Cerebellum (tissue), 4 donors: ENCODE measurements at places on chromosomes 4 and X. TPM values are rescaled to one million over a fixed set of nuclear protein-coding genes. Genes with fewer than 3 reads are reported as not detected.

- DNase-seq, result no peak
Observed at GRCh38 chrX:40952855-40953254, 132.4 kb upstream of the USP9X start.

GRCh38 chr4:33134366-33134765, 2414.2 kb downstream of the PCDH7 start:
- no peak for DNase-seq

- DNase-seq, result no peak
Observed at GRCh38 chr4:128285085-128285997, 2.3 kb downstream of the PGRMC2 start.

- DNase-seq, result no peak
Observed at GRCh38 chr4:147674073-147674472, 9.9 kb downstream of the PRMT9 start.

GRCh38 chrX:40147971-40148370, 50.2 kb upstream of the BCOR start:
- no peak for DNase-seq

DNA sequence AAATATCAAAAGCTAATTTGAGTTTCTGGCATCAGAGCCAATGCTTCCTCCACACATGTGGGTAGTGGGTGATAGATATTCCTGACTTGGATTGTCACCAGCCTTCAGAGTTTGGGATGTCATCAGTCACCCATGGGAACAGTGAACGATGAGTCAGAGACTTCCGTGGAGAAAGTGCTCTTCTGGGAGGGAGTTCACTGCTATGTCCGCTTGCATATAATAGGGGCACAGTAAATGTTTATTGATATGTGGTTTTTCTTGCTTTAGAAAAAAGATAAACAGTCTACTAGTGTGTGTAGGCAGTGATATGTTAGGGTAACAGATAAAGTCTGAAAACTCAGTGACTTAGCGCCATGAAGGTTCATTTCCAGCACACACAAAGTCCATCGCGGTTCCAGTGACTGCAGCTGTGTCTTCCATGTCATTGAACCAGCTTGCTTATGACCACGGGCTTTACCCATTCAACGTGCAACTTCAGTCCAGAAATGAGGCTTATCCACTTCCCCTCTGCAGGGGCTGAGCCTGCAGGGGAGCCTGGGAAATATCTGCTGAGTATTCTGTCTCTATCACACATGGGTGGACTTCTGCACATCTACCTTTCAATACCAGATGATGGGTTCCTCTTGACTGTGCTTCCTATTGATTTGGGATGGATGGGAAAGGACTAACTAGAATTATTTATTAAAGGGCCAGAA, 87.7 kb upstream of the WWC2 start:
- no peak for DNase-seq

- no peak for DNase-seq
Observed at GRCh38 chr4:13653766-13654161, 26.2 kb upstream of the BOD1L1 start.

DNA sequence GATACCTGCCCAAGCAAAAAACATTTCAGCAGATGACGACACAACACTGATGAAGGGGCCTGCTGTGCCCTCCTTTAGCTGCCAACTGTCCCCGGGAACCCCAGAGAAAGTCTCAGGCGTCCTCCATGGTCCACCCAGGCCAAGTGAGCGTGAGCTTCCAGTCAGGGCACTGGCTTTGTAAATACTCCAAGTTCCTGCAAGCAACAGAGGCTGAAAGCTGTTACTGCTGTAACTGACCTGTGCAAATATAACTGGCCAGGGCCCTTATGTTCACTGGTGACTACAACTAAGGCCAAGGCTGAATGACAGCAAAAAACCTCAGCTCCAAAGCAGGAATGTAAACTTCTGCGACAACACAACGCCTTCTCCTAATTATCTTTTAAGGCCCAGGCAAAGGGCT, 8.2 kb downstream of the WDR1 start:
- no peak for DNase-seq

DNA sequence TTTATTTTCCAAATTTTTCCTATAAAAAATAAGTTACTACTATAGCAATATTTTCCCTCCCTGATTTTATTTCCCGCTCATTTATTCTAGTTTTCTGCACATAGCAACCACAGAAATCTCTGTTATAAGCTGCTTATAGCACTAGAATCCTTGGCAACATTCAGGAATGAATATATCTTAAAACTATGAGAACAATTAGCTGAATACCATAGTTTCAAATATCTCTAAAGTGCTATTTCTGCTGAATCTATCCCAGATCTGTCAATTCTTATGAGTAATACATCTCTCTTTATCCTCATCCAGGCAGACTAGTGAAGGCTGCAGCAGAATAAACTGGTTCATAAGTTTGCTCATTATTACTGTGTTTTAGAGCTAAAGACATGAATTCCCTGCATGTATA, 622.9 kb upstream of the DIPK2B start:
- no peak for DNase-seq

- DNase-seq, result no peak
Observed at GRCh38 chr4:4329496-4329895, 39.4 kb downstream of the ZBTB49 start.

DNA sequence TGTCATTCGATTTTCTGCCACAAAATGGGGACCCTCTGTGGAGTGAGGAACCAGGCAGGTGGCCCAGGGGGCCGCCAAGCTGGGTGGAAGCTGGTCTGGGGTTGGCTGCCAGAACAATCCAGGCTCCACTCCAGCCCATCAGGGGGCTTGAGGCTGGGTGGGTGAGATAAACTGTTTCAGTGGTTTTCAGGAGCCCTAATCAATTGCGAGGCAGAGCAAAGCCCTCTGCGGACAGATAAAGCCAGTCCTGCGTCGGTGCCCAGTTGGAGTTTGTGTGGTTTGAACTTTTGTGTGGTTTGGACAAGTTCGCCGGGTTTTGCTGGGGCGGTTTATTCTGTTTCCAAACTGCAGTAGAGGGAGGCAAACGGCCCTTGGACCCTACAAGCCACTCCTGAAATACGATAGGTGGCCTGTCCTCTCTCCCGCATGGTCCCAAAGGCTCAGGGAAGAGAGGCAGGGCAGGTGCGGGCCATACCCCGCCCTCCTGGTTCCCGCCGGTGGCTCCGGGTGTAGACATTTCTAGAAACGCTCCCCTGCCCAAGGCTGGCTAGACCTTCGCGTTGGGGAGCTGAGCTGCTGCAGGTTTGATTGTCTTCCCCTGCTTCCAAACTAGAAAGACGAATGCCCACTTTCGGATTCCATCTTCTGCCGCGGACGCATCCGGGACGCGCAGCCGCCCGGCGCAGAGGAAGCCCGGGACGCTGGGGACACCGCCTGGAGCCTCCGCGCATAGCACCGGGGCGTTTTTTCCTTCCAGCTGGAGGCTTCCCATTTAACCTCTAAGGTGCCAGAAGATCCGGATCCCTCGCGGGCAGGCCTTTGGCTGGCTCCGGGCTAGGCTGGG, 169.0 kb upstream of the BCOR start:
- peak; percentile 62 for DNase-seq

- DNase-seq, result no peak
Observed at GRCh38 chr4:129682586-129682985, 586.6 kb downstream of the C4orf33 start.

GRCh38 chr4:112201915-112202505, 29.6 kb upstream of the AP1AR start:
- DNase-seq, result no peak

DNA sequence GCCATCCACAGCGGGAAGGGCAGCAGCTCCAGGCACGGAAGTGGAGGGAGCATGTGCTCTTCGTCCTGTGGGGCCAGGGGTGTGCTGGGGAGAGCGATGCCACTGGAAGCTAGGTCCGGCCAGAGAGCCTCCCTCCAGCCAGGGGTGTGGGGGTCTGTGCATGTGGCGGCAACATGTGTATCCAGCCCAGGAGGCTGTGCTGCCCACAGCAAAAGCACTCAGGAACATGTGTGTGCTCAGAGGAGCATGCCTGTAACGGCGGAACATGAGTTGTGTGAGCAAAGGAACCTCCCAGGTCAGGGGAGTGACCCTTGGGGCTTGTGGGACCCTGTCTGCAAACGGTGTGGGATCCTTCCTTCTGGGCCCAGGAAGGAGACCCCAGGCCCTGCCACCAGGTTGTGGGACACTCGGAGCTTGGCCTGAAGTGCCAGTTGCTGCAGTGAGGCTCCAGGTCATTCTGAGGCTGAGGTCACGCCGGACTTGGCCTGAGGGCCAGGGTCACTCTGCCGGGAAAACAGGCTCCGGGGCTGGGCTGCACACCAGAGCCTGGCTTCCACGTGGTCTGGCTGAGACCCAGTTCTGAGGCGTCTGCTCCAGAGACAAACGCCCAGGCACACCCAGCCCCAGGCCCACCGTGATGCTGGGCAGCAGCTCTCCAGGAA, 37.2 kb downstream of the CPLX1 start:
- no peak for DNase-seq

DNA sequence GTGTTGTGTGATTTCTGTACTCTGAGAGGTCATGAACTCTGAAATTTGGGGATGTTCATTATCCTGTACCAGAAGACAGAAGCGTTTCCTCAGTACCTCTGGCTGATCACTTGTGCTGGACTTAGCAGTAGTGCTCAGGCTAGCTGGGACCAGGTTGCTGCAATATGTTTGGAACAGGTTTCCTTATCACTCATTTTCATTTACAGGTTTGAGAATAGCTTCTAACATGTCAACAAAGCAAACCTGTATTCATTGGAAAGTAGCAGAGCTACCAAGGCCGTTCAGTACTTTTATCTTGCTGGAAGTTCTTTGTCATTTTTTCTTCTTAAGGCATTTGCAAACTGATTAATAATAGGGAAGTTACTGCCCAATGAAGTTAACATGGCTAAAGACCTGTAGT, 242.9 kb upstream of the ANKRD50 start:
- no peak for DNase-seq

GRCh38 chr4:2066011-2066551, 7.0 kb downstream of the NAT8L start:
- no peak for DNase-seq

- DNase-seq, result no peak
Observed at GRCh38 chr4:88275516-88275915, 8.8 kb downstream of the PPM1K start.

DNA sequence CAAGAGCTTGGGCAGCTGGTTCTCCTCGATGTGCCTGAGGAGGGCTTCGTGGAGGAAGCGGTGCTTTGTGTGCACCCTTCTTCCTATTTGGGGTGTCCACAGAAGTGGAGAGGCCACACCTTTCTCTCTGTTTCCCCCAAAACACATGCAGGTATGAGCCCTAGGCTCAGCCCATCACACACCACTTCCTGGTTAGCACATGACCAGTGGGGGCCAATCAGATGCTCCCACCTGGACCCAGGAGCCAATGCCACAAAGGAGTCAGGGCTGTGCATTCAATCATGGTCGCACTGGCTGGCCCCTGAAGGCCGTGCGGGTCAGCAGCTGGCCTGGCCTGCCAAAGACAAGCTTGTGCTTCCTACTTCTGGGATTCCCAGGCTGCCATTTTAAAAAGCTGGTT, 51.4 kb downstream of the PPP2R2C start:
- no peak for DNase-seq

GRCh38 chr4:88528861-88529260, 5.3 kb upstream of the PYURF start:
- DNase-seq, result peak; percentile 16

The IL21 gene
- not detected for total RNA-seq

The ARX gene
- total RNA-seq, result not detected

The COL4A6 gene
- total RNA-seq, result 7.1 TPM

The GABRG1 gene
- total RNA-seq, result 22.3 TPM

The MAGEA4 gene
- not detected for total RNA-seq

The RAB40AL gene
- total RNA-seq, result 1.5 TPM

The EDA2R gene
- 1.8 TPM for total RNA-seq

The JCHAIN gene
- 3.6 TPM for total RNA-seq
